ENCODE measurements at places on chromosomes 16 and 17.
A peak's percentile ranks its signal among the peaks of the same experiment; 100 is the strongest.

DNA sequence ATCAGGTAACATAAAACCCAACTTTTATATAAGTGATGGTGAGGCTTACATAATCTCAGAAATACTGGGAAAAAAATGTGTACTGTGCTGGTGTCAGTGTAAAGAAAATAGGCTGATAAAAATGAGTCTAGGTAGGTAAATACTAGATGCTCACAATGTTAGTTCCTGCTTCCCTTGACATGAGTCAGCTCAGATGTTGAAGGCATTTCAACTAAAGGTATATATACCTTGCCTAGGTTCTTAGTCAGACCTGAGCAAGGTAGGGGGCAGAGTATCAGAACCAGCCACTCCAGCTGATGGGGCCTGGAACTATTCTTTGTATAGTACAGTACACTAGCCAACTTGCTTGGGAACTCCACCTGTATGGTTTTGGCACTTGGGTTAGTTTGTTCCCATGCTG lies 51.0 kb upstream of the CA10 start:
- H3K27me3 ChIP-seq: no peaks in the 10 kb centered on the region

DNA sequence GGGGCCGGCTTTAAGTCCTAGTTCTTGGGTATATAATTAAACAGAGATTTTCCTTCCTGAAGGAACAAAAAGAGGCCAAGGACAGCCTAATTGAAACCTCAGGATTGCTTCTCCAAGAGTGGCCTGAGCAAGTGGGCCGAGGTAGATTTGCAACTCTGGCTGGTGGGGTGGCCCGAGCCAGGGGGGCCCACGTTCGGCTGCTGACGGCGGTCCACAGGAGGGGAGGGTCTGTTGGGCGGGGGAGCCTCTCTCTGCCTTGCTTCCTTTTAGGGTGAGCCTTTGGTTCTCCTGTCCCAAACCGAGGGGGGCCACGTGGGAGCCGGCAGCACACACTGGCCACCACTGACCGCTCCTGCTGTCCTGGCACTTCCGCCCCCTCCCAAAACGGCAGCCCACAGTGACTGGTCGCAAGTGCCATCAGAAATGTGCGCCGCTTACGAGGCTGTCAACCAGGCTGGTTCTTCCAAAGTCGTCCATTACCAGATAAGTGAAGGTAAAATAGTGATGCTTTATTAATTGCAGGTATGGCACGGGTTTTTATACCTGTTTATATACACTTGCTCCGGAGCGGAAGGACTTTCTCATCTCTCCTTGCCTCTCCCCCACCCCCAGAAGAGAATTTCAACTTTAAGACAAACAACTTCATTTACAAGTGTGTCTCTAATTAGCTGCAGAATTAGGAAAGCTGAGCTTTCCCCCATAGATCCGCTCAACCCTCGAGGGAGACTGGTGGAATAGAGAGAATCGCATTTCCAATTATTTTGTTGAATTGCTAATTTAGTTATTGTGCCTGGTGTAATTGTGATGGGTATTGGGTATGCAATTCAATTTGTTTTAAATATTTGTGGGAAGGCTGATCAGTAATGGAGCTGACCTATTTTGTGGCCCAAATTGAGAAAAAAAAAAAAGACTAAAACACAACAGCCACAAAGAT lies 117.8 kb downstream of the AATF start:
- no peak overlapping the region for H3K4me3 ChIP-seq
- peaks cover 31% of the 10 kb centered on the region for H3K27me3 ChIP-seq
- no peak overlapping the region for H3K27ac ChIP-seq
- H3K4me1 ChIP-seq: no peaks in the 10 kb centered on the region
- no peak for DNase-seq

- no peaks in the 10 kb centered on the region for H3K27me3 ChIP-seq
- no peak for DNase-seq
- H3K36me3 ChIP-seq: peaks cover 11% of the 10 kb centered on the region
- H3K4me1 ChIP-seq: peaks cover 4% of the 10 kb centered on the region
Measured at GRCh38 chr16:67926181-67926750, 5.4 kb downstream of the CTRL start.

DNA sequence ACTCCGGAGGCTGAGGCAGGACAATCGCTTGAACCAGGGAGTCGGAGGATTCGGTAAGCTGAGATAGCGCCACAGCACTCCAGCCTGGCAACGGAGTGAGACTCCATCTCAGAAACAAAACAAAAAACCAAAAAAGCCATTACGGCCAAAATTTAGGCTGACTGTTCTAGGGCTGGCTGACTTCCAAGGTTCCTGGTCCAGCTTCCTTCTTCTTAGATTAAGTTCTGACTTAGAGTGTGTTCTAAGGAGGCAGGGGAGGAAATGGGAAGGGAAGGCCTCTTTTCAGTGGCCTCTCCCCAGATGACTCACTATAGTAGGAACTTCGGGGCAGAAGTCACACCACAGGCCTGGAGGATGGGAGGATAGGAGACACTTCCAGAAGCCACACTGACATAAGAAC lies 27.7 kb upstream of the CLEC18B start:
- peaks cover 42% of the 10 kb centered on the region for H3K36me3 ChIP-seq
- no peaks in the 10 kb centered on the region for H3K27me3 ChIP-seq
- no peak overlapping the region for H3K4me3 ChIP-seq
- peak overlapping the region; percentile 20 for H3K27ac ChIP-seq
- no peak for DNase-seq

GRCh38 chr17:4902540-4902939 lies 358 bp downstream of the CHRNE start:
- H3K27me3 ChIP-seq: peaks cover 43% of the 10 kb centered on the region
- no peak overlapping the region for H3K27ac ChIP-seq
- H3K4me1 ChIP-seq: peaks cover 44% of the 10 kb centered on the region
- no peaks in the 10 kb centered on the region for H3K36me3 ChIP-seq

DNA sequence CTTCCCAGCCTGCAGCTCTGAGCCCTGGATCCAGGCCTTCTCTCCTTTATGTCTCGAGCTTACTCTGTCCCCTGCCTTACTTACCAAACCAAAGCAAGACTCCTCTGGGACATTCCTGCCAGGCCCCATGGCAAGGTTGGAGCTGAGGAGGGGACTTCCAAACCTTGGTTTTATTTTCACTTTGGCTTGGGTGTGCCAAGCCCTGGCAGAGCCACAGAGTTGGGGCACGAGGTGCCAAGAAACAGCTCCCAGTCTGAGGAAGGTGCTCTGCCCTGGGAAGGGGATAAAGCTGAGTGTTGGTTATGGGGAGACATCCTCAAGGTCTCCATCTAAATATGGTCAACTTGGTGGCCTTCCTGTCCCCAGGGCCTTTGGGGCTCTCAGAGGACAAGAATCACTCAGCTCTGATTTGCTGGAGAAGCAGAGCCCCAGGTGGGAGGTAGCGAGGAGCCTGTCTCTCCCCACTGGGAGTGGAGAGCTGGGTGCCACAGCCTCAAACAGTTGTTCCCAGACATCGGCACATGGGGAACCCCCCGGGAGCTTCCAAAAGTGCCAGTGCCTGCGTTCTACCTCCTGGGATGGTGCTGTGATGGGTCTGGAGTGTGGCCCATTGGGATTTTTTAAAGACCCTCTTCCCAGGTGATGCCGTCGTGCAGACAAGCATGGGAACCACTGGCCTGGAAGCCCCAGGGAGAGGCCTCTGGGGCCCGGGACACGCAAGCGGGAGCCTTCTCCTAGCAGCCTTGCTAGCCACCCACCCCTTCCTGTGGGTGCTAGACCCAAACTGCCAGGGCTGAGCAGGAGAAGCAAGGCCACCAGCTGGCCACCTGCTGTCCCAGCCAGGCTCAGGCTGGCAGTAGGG lies 10.3 kb downstream of the NLRC5 start:
- H3K4me3 ChIP-seq: peak overlapping the region; percentile 10
- DNase-seq: peak; percentile 47
- peaks cover 93% of the 10 kb centered on the region for H3K4me1 ChIP-seq
- H3K36me3 ChIP-seq: peaks cover 68% of the 10 kb centered on the region
- H3K27me3 ChIP-seq: no peaks in the 10 kb centered on the region

DNA sequence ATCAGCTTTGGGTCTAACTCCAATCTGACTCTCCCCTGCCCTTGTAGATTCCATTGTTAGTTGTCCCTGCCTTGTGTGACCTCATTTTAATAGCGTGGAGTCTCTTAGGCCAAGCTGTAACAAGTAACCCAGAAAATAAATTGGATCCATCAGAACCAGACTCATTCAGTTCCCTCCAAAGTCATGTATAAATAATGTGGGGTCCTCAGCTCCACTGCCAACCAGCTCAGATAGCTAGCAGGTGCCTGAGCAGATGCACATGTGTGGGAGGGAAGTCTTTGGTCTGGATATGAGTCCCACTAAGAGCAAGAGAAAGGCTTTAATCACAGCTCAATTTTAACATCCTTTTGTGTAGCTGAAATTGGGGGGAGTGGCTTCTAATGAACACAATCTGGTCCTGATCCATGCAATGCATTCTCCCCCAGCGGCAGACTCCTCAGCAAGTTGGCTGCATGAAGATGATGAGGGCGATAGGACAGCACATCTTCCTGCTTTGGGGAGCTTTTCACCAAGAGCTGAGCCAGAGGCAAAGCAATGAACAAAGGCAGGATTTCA lies 151.6 kb downstream of the ABCC12 start:
- H3K27ac ChIP-seq: no peak overlapping the region
- no peaks in the 10 kb centered on the region for H3K36me3 ChIP-seq
- no peak for DNase-seq
- H3K4me1 ChIP-seq: no peaks in the 10 kb centered on the region
- H3K4me3 ChIP-seq: no peak overlapping the region
- H3K27me3 ChIP-seq: no peaks in the 10 kb centered on the region

DNA sequence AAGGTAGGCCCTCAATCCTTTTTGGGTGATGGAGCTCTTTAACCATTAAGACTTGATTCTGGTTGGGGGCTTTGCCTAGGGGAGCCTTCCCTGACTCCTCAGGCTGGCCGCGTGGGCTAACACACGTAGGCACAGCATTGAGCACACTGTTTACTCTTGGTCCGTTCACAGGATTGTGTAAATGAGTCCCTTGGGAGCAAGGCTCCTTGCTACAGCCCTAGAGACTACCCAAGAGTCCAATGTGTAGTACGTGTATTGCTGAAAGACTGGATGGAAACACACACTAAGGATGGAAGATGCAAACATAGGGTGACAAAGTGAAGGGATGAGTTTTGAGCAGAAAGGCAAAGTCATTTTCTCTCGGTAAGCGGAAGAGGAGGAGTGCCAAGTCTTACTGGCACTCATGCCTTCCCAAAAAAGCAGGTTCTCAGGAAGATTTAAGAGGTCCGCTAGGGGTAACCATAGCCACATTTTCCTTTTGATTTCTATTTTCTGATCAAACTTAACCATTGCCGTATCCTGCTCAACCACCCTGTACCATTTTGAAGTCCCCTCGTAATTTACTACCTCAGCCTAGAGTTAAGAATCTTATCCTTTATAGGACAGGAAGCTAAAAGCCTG lies 911 bp upstream of the ITGA2B start:
- H3K27ac ChIP-seq: no peak overlapping the region
- peaks cover 37% of the 10 kb centered on the region for H3K27me3 ChIP-seq
- peaks cover 9% of the 10 kb centered on the region for H3K4me1 ChIP-seq
- no peaks in the 10 kb centered on the region for H3K36me3 ChIP-seq
- H3K4me3 ChIP-seq: no peak overlapping the region

- H3K4me1 ChIP-seq: no peaks in the 10 kb centered on the region
- no peak overlapping the region for H3K4me3 ChIP-seq
- no peak overlapping the region for H3K27ac ChIP-seq
- H3K27me3 ChIP-seq: peaks cover 20% of the 10 kb centered on the region
Measured at GRCh38 chr17:42901535-42902229, 1.1 kb downstream of the G6PC1 start.

- peaks cover 39% of the 10 kb centered on the region for H3K27me3 ChIP-seq
- no peak for DNase-seq
- no peaks in the 10 kb centered on the region for H3K36me3 ChIP-seq
- peaks cover 36% of the 10 kb centered on the region for H3K4me1 ChIP-seq
Measured at GRCh38 chr17:32528825-32529224, 42.0 kb downstream of the CDK5R1 start.

- peaks cover 66% of the 10 kb centered on the region for H3K4me1 ChIP-seq
- peak overlapping the region; percentile 89 for H3K27ac ChIP-seq
- peak overlapping the region; percentile 41 for H3K4me3 ChIP-seq
Measured at GRCh38 chr17:66508896-66509844, 206.8 kb downstream of the PRKCA start.

DNA sequence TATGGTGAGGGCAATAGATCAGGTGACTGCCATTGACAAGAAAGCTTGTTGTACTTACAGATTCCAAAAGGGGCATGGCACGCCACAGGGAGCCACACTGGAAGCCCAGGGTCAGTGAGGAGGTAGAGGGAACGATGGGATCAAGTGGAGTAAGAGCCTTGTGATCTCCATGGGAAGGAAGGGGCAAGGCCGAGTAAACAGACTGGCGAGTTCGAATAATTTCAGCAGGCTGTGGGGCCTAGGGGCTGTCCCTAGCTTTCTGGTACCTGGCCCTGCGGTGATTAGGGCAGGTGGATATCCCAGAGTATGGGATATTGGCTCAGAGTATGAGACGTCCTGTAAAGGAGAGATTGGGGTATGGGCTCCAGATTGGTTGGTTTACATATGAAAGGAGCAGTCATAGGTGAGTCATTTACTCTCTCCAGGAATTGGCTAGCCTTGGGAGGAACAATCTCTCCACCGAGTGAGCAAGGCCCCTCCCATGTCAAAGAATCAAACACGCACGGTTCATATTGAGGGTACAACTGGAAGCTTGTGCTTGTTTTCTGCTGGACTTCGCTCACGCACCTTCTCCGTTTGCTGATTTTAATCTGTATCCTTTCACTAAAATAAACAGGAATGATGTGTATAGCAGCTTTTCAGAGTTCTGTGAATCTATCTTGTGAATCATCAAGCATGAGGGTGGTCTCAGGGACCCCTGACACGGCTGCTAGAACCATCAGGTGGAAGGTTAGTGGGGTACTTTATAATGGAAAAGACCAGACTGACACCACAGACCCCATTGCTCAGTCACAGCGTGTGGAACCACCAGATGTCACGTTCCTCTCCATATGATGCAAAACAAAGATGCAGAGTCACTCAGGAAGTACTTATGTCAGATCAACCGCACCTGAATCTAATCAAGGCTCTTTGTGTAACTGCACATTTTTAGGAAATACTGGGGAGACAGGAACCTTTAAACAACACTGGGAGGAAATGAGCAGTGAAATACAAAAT lies 27.9 kb downstream of the GABARAPL2 start:
- H3K4me1 ChIP-seq: peaks cover 17% of the 10 kb centered on the region
- H3K27me3 ChIP-seq: no peaks in the 10 kb centered on the region
- peak overlapping the region; percentile 75 for H3K27ac ChIP-seq
- no peak overlapping the region for H3K4me3 ChIP-seq

- no peak overlapping the region for H3K4me3 ChIP-seq
- H3K36me3 ChIP-seq: no peaks in the 10 kb centered on the region
- H3K4me1 ChIP-seq: no peaks in the 10 kb centered on the region
Measured at GRCh38 chr17:60823515-60823914, 145.9 kb downstream of the BCAS3 start.

DNA sequence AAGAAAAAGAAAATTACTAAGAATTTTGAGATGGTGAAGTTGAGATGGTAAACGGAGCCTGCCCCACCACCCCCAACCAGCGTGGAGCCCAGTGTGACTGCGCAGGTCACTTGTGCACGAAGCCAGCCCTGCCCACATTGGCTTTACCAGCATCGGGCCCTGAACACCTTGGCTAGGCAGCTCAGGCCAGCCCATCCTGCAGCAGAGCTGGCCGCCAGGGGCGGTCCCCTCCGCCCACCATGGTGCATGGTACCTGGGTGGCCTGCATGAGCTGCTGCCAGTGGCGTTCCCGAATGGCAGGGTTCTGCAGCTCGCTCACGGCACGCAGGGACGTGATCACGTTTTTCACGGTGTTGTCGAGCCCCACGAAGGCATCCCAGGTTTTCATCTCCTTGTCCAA lies 62.7 kb downstream of the DNAH17 start:
- H3K27ac ChIP-seq: no peak overlapping the region
- no peak for DNase-seq
- no peaks in the 10 kb centered on the region for H3K36me3 ChIP-seq
- H3K4me3 ChIP-seq: no peak overlapping the region

All from activated naive CD4-positive, alpha-beta T cell treated with anti-CD3 and anti-CD28 coated beads, Interleukin-2, amount 10 ng/mL, durations not matched to agents 7 days and 5 days (primary cell).